ENCODE measurements at places on chromosomes 3 and 15.

GRCh38 chr15:23762026-23762425, 74.9 kb upstream of the NDN start:
- DNase-seq, result no peak

DNA sequence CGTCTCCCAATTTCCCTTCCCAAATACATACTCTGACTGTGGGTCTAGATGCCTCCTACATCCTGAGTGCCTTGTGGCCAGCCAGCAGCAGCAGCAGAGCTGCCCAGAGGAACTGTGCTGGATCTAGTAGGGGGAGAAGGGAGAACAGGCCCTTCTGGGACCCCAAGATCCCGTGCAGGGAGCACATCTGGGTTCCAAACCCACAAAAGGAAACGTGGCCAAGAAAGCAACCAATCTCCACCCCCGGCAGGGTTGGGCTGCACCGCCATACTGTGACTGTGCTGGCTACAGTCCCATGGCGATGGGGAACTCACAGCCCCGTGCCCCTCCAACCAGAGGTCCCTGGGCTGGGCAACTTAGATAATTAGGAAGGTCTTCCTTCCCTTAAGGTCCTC, 86.3 kb downstream of the PPCDC start:
- no peak for DNase-seq

- peak; percentile 83 for DNase-seq
These were observed 53.8 kb downstream of the IQSEC1 start for GRCh38 chr3:13019243-13020095.

GRCh38 chr3:147408188-147409100, 721 bp upstream of the ZIC1 start:
- DNase-seq, result no peak

DNA sequence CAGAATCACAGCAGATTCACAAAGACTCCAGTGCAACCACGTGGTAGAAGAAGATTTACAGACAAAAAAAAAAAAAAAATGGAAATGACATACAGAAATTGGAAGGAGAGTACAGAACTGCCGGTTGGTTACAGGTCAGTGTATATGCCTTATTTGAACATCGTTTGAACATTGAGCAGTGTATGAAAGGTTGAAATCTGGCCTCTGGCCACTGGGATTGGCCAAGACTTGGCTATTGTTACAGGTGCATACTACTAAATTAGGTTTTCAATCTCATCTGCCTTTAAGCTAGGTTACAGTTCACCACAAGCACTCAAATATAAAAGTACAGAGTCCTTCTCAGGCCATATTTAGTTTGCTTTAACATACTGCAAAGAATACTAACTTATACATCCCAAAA, 59.8 kb downstream of the THBS1 start:
- DNase-seq, result no peak

DNA sequence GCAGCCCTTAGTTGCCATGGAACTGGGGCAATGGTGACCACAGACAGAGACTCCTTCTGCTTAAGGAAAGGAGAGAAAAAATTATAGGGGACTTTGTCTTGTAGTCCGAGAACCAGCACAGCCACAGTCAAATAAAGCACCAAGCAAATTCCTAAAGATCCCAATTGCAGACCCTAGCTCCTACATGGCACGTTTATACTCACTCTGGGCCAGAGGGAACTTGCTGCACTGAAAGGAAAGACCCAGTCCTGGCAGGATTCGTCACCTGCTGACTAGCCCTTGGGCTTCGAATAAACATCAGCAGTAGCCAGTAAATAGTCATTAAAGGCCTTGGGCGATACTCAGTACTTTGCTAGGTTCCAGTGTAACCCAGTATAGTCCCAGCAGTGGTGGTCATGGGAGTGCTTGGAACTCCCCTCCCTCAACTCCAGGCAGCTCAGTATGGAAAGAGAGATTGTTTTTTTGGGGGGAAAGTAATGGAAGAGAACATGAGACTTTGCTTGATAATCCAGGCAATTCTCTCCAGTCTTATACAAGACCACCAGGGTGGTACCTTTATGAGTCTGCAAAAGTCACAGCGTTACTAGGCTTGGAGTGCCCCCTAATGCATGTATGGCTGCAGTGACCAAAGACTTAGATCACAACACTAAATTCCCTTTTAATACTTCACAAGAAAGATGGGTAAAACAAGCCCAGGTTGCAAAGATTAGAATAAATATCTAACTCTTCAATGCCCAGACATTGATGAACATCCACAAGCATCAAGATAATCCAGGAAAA, 66.4 kb upstream of the AGTR1 start:
- DNase-seq, result no peak

GRCh38 chr3:127013758-127014535, 31.0 kb downstream of the PLXNA1 start:
- DNase-seq, result no peak

DNA sequence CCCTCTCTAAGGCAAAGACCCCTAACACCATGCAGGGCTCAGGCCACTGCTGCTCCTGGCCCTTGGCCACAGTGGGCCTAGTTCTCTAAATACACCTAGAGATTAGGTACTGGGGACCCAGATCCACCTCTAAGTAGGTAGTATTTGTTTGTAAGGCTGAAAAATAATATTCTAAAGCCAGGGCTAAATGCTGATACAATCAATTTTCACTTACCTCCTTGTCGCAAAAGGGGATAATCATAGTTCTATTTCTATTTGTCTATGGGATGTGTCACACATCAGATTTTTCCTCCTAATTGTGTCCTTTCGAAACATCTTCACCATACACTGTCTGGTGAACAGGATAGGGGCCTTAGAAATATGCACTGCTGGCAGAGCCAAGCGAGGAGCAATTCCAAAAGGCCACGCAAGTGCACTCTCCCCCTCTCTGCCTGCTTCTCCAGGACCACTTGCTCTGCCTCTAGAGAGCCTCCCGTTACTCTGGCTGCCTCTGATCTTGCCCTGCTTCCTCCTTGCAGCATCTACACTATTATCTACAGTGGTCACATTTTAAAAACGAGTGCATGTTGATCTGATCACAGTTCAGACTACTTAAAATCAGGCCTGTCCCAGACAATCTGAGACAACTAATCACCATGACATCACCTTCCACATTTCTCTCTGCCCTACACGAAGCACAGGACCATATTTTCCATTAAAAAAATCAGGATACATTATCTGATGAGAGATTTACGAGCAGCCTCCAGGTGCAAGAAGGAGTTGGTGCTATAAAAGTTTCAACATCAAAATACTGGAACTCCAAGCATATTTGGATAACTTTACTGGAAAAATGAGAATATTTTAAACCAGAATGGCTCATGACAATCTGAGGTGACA, 115.4 kb downstream of the MYLK start:
- DNase-seq, result no peak

DNA sequence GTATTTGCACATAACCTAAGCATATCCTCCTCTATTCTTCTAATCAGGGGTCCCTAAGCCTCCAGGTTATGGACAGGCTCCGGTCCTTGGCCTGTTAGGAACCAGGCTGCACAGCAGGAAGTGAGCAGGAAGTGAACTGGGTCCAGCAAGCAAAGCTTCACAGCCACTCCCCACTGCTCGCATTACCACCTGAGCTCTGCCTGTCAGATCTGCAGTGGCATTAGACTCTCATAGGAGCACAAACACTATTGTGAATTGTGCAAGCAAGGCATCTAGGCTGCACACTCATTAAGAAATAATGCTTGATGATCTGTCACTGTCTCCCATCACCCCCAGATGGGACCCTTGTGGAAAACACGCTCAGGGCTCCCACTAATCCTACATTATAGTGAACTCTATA, 9.8 kb downstream of the MSL2 start:
- DNase-seq, result no peak

DNA sequence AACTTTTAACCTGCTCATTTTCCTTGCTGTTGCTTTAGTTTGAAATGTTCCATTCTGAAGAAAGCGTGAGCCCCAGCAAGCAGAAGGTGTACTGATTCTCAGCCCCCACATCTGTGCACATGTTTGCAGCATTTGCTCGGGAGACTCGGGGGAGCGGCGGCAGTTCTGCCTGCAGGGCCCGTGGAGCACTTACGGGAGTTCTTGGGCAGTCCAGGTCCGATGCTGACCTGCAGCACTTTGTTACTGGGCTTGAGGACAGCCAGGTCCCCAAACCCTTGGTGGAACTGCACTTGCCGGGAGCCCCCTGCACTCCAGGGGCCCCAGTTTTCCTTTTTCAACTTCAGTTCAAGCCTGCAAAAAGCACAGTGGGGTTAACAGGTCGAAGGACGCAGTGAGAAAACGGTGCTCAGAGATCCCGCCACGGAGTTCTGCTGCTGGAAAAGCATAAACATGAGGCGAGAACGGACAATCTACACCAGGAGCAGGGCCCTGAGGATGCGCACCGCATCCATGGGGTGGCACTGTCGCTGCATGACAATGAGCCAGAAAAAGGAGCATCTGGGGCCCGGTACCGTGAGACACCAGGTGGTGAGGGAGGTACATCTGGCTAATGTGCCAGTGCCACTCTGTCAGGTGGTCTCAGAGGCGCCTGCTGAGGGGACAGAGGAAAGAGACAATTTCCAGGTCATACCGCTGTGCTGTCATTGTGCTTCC, 45.6 kb upstream of the LDHAL6B start:
- no peak for DNase-seq

GRCh38 chr3:52834871-52835501, at the start of gene MUSTN1:
Gene MUSTN1 (minus strand): TSS chr3:52835019. CDS start chr3:52834948, 71 bp downstream.
- no peak for DNase-seq

DNA sequence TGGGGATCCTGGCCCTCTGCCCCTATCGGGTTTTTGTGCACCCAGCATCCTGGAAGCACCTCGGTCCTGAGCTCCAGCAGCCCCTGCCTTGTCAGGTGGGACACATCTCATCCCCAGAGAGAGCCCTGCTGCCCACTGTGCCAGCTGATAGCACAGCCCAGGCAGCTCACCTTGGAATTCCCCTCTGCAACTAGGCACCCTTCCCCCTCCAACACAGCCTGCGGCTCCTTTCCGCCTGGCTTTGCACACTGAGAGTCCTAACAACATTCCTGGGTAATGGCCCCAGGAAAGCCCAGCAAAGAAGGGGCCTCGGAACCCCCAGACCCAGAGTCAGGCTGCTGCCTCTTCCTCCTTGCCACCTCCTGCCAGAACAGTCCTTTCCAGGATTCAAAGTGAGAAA, 5.9 kb downstream of the HCN4 start:
- no peak for DNase-seq

DNA sequence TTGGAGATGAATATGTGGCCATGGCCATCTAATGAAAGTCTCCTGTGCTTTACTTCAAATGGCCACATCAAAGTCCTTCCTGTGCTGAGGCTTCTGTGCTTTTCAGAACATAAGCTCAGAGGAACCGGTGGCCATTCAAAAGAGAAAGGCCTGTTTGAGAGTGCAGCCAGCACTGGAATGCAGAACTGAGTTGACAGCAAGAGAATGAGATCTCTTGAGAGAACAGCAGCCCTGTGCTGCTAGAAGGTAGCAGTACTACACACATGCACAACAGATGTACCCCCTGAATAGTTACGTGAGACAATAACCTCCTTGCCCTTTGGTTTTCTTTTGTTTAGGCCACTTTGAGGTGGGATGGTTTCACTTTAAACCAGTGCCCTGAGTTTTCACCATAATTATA, 292.5 kb downstream of the PTPRG start:
- no peak for DNase-seq

DNA sequence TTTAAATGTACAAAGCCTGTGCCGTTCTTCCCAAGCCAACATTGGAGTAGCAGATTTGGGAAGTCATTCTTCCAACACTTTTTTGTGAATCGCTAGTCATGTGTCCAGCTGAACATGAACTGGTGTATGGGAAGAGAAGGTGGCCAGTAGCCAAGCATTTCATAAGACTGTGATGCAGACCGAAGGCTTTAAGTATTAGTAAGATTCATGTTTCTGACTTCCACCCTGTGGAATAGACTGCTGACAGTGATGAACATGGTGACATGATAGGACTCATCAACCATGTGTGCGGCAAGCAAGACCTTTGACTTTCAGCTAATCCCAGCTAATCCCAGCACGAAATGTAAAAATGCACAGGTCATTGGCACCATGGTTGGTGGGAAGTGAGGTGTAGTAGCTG, 48.3 kb upstream of the THSD4 start:
- DNase-seq, result no peak

DNA sequence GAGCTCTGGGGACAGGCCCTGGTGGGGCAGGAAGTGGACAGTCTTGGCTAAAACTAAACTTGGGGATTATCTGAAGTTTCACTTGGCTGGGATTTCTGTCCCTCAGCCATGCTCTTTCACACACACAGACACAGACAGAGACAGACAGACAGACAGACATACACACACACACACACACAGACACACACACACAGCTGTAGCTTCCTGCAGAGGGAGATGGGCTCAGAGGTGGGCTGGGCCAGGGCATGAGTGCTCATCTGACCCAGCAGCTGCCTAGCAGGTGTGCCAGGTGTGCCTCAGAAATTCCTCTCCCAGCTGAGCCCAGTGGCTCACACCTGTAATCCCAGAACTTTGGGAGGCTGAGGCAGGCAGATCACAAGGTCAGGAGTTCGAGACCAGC, 3.3 kb downstream of the RHOV start:
- DNase-seq, result no peak

- DNase-seq, result no peak
These were observed 192.7 kb downstream of the SUCLG2 start for GRCh38 chr3:67461667-67462142.

GRCh38 chr15:79067969-79068368, 22.6 kb downstream of the RASGRF1 start:
- DNase-seq, result peak; percentile 24

GRCh38 chr15:81026836-81027599, 26.3 kb downstream of the TLNRD1 start:
- no peak for DNase-seq

- DNase-seq, result no peak
These were observed 29.8 kb downstream of the VIPR1 start for GRCh38 chr3:42532229-42532628.

- no peak for DNase-seq
These were observed 516.7 kb downstream of the FOXP1 start for GRCh38 chr3:71066849-71067261.

DNA sequence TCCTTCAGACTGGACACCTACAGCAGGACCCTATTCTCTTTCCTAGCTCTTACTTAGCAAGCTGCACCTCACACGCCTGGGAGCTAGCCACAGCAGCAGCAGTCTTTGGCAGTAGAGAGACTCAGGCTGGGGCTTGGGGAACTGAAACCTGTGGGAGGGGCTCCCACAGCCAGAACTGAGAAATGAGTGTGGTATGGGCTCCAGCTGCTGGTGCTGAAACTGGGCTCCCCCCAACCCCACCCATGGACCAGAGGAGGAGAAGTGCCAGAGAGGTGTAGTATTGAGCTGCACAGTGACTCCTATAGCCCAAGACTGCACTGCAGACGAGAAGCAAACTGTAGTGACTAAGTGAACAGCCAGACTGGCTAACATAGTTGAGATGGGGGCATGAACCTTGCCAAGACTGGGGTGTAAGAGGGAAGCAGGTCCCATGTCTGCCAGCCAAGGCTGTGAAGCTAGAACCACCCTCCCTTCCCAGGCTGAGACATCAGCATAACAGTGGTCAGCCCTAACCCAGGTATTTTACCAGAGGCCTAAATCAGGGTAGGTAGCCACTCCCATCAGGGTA, 62.5 kb downstream of the MYO5A start:
- DNase-seq, result peak; percentile 92

Measured in spleen (tissue), 13 donors.